ENCODE measurements at places on chromosomes 7 and 10.

GRCh38 chr7:101087334-101088068, 2.2 kb downstream of the TRIM56 start:
- DNase-seq, result no peak

DNA sequence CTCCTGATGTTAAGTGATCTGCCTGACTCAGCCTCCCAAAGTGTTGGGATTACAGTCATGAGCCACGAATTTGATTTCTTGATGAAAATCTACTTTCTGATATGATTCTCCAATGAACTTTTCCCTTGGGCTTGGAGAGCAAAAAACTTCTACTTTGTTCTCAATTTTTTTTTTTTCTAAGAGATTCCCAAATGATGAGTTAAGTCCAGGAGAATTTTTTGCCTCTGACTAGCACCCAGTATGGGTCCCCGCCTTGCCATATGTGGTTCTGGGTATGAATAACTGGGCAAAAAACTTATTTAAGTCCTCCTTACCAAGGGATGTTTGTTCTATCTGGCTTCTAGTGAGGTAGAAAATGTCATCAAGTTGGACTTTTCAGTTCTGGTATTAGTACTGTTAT, 147.9 kb upstream of the LYZL1 start:
- no peak for DNase-seq

- no peak for DNase-seq
Measured at GRCh38 chr10:118633786-118634185, 38.3 kb upstream of the PRLHR start.

DNA sequence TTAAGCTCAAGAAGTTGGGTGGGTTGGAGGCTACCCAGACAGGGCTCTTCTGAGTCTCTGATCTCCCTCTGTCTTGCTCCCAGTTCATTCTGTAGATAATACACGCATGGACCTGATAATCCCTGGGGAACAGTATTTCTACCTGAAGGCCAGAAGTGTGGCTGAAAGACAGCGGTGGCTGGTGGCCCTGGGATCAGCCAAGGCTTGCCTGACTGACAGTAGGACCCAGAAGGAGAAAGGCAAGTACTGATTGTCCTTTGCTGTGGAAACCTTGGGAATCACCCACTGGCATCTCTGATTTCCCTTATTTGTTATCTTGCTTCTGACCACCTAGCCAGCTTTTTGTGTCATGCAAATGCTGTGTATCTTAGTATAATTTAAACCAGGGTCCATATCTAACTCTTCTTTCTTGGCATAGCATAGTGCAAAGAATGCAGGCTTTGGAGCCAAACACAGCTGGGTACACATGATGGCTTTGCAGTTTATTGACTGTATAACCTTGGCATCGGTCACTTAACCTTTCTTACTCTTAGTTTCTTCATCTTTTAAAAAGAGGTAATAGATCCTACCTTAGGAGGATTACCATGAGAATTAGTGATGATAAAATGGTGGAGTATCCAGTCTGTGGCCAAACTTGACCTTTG, 18.0 kb downstream of the PLEKHA8 start:
- no peak for DNase-seq

DNA sequence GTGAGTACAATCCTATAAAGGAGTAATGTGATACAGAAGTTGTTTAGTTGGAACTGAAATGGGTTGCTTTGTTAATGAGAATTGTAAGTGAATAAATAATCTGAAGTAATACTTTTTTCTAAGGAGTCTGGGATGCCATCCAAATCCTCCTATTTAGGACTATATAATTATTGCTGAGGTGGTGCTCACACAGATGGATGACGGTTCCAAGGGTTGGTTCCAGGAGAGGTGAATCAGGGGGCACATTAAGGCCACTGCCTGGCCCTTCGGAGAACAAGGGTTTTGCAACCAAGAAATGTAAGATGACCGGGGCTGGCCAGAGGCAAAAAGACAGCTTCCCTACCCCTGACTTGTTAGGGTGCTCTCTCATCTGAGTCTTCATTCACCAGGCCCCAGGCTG, 352.7 kb downstream of the PHTF2 start:
- no peak for DNase-seq

- DNase-seq, result no peak
Measured at GRCh38 chr10:123792248-123792978, 99.2 kb downstream of the CPXM2 start.

DNA sequence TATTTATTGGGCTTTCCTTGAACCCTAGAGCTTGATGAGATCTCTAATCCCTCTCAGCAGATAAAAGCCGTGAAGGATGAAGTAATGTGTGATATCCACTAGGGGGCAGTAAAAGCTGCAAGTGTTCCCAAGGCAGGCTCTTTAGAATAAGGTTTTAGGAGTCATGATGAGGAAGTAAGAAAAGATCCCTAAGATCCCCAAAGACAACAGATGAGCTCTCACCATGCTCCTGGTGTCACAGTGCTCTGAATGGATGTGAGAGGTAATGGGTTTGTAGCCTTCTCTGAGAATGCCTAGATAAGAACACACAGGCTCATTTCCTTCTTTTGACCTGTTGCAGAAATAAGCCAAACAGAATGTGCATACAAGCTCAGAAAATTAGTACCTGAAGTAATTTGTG, 70.4 kb upstream of the ITPRID1 start:
- no peak for DNase-seq

- DNase-seq, result no peak
Measured at GRCh38 chr10:117980216-117980615, 66.5 kb downstream of the RAB11FIP2 start.

DNA sequence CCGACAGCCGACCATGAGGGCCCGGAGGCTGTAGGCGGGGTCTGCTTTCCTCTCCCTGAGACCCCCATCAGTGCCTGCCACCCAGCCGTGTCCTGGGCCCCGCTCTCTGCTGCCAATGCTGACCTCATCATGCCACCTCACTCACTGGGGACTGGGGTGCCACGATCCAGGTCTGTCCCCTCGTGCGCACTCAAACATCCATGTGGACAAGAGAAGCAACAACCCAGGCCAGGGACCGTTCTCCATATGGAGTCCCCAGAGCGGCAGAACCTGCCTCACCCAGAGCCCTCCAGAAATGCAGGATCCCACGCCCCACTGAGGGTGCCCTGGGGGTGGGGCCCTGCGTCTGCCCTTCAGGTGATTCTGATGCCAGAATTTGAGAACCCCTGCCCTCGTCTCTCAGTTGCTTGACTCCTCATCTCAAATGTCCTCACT, 210.0 kb upstream of the PPP2R2D start:
- DNase-seq, result no peak

DNA sequence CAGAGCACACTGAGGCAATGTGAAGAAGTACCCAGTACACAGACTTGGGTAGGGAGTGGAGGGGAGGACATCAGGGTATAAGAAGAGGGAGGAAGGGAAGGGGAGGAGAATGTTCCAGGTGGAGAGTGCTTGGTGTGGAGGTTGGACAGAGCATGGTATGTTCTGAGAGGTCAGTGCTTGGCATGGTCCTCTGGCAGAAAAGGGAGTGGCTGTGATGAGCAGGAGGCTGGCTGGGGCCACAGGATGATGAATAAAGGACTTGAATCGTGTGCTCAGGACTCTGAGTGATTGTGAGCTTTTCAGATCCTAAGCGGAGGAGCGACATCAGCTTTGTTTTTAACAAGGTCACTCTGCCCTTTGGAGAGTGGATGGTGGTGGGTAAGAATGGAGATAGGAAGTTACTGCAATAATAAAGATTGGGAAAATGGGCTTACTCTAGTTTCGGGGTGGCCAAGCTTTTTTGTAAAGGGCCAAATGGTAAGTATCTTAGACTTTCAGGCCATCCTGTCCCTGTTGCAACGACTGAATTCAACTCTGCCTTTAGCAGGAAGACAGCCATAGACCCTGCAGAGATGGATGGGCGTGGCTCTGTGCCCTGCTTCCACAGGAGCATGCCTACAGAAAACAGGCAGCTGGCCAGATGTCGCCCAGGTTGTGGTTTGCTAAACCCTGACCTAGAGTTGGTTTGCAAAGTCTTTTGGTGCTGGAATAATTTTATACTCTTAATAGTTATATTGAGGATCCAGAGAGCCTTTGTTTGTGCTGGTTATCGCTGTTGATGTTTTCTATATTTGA, 8.4 kb downstream of the PPP2R2D start:
- DNase-seq, result no peak

GRCh38 chr10:49283491-49283890, 15.5 kb upstream of the C10orf71 start:
- DNase-seq, result no peak

DNA sequence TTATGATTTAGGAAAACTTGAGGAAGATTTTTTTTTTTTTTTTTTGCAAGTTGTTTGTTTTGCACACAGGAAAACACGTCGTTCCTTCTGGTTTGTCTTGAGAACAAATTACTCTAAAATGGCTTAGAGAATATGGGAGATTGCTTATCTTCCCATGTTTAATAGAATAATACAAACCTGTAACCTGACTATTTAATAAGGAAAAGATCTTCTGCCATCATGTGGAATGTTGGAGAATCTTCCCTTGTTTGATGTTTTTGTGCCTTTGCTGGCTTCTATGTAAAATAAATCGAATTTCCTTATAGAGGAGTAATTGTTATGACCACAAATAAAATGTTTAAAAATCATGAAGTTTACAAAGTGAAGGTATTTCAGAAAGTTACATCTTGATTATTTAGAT, 818.8 kb downstream of the GATA3 start:
- no peak for DNase-seq

DNA sequence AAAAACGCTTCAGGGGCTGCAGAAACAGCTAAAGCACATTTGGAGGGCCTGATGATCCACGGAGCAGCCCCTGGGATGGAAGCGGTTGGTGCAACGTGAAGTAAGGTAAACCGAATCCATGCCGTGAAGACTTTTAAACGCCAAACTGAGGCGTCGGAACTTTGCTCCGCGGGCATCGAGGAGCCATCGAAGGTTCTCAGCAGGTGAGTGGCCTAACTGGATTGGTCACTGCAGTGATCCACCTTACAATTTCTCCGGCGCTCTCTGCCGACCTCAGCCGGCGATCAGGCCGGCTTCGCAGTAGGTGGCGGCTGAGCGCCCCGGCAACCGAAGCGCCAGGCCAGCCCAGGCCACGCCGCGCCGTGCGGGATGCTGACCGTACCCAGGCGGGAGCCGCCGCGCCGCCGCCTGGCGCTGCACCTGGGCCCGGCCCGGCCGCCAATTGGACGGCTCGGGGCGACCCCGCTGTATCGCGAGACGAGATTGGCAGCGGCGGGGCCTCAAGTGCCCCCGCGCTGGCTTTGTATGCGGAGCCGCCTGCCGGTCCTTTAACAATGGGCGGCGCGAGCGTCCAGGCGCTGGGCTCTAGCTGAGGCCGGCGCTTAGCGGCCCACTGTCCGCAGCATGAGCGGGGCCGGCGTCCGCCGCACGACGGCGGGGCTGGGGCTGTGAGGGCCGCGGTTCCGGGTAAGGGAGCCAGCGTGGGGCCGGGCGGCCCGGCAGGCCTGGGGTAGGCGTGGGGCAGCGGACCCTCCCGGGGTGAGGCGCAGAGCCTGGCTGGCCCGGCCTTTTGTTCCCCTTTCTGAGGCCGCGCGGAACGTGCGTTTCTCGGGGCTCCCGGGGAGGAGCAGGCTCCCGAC, at the start of gene CCNJ:
TSS of gene CCNJ (plus strand) at position 551 of the 860 bp plus-strand sequence. CDS start 811 bp downstream, outside the sequence.
- peak; percentile 62 for DNase-seq

DNA sequence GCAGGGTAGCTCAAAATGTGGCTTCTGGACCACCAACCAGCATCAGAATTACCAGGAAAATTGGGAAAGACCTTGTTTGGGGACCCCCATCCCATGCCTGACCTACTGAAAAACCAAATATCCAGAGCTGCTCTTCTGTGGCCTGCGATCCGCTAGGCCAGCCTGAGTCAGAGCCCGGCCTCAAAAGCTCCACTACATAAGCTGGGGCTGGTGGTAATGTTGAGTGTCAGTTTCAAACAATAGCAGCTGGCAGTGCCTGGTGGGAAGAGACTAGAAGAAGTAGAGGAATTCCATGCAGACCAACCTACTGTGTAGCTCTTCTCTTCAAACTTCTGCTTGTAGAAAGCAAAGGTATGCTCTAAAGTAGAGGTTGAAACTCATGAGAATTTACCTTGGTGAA, 52.0 kb downstream of the KLRG2 start:
- DNase-seq, result no peak

DNA sequence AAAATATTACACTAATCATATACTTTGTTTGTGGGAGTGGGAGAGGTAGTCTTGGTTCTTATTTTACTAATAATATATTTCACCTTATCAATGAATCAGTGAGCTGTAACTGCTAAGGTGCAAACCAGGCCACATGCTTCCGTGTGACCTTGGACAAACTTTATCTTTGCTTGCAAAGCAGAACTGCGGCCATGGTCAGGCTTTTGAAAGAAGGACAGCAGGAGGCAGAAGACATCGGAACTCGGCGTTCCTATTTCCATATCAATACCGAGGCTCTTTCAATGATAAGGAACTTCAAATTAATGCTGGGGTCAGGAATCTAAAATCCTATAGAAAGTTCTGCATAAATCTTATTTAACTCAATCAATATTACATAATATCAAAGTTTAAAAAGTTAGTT, 491.9 kb upstream of the PFKP start:
- DNase-seq, result no peak

- DNase-seq, result no peak
Measured at GRCh38 chr10:124004663-124005004, 88.8 kb downstream of the CHST15 start.

DNA sequence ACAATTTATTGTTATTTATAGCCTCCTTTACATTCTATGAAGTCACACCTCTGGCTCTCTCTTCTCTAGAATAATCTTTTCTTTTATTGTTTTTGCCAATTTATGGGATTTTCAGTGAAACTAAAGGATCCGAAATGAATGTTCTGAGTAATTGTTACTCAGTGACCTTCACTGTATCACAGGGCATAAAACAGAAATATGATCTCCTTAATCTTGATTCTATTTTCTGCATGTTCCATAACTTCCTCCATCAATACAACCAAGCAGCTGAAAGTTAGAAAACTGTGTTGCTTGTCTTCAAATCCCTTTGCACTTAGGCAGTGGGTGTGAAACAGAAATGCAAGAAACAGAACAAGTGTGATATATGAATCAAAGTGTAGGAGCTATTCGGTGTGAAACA, 57.4 kb upstream of the FERD3L start:
- no peak for DNase-seq

Measured in stimulated activated CD8-positive, alpha-beta memory T cell treated with anti-CD3 and anti-CD28 coated beads, Interleukin-4, amount 100 ng/mL, for 1 hour (primary cell).